ENCODE measurements at places on chromosomes 4 and X.

DNA sequence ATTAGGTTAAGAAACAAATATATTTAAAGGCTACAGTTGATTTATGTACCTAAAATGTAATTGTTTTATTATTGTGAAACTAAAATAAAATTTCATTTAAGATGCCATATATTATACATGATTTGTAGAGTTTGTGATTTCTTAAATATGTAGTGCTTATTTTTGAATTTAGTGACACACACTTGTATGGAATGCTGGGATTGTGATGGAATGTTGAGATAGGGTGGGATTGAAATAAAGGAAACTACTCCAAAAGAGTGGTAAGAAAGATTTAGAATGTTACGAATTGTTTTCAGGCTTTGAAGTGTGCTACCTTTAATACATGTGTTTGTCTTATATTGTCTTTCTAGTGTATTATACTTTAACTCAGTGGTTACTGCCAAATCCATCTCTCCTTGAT, 330.3 kb upstream of the PITX2 start:
- DNase-seq = no peak

DNA sequence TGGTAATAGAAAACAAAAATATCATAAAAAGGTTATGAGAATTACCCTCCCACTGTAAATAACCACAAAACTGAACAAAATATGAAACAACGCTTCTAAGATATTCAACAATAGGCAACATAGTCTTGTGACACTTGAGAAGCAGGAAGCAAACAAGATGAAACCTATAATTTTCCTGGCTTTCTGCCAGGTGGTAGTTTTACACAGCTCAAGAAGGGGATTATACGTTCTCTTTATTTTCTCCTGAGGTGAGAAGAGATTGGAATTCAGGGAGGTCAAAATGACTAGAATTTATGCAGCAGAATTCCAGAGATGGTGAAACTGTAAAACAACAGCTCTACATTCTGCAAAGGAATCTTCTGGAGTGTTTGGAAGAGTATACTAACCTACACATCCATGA, 186.0 kb downstream of the HHIP start:
- no peak for DNase-seq

DNA sequence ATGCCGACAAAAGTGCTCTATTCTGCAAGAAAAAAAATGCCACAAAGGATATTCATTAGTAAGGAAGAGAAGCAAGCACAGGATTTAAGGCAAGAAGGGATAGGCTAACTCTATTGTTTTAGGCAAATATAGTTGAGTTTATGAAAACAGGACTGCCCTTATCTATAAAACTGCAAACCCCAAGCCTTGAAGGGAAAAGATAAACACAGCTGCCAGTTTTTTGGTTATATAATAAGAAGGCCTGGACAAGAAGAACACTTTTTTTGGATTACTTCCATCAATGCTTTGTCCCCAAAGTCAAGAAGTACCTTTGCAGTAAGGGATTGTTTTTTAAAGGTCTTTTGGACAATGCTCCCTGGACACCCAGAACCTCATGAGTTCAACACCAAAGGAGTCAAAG, 45.4 kb upstream of the WWC2 start:
- DNase-seq = no peak

GRCh38 chrX:10212395-10212794, 55.6 kb downstream of the CLCN4 start:
- no peak for DNase-seq

GRCh38 chr4:98794565-98795205, 134.2 kb downstream of the EIF4E start:
- no peak for DNase-seq

DNA sequence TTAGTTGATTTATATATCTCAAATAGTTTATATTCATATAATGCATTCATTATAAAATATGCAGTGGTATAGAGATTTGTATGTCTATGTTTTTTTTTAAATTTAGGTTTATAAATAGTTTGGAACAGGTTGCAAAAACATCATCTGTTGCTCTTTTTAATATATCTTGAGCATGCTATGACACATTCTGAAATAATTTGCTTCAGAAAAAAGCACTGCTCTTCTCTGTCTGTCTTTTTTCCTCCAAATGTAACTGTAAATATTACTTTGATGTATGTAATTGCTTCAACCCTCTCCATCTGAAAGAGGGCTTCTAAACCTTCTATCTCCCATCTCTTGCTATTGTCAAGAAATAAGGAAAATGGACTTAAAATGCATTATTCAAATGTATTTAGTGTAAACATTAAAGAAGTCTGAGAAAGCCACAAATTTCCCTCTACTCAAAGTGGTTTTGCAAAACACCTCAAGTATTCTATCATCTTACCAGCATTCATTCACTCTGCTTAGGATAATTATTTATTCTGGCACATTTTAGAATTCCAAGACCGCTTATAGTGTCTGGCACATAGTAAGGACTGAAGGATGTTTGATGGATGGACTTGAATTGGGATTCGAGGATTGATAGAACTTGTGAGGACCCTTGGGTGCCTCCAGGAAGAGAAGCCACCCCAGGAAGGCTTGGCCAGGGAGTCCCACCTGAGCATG, 87.8 kb downstream of the CLNK start:
- DNase-seq = no peak

DNA sequence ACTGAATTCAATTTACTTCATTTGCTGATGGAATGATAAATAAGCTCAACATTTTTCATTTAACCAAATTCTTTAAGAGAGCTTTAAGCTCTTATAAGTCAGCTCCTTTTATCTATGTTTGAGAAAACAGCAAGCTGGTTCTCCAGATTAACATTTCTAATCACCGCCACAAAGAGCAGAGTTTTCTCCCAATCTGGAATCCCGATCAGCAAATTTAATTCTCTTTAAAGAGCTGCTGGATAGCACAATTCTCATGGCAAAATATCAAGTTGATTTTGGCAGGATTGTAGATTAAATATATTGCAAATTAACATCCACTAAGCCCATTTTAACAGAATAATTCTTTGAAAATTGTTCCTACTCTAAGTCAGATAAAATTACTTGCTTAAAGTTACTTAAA, 48.8 kb downstream of the RPS6KA3 start:
- DNase-seq = no peak

Measured in CD4-positive, alpha-beta T cell (primary cell).